ENCODE measurements at places on chromosomes 4 and X.

DNA sequence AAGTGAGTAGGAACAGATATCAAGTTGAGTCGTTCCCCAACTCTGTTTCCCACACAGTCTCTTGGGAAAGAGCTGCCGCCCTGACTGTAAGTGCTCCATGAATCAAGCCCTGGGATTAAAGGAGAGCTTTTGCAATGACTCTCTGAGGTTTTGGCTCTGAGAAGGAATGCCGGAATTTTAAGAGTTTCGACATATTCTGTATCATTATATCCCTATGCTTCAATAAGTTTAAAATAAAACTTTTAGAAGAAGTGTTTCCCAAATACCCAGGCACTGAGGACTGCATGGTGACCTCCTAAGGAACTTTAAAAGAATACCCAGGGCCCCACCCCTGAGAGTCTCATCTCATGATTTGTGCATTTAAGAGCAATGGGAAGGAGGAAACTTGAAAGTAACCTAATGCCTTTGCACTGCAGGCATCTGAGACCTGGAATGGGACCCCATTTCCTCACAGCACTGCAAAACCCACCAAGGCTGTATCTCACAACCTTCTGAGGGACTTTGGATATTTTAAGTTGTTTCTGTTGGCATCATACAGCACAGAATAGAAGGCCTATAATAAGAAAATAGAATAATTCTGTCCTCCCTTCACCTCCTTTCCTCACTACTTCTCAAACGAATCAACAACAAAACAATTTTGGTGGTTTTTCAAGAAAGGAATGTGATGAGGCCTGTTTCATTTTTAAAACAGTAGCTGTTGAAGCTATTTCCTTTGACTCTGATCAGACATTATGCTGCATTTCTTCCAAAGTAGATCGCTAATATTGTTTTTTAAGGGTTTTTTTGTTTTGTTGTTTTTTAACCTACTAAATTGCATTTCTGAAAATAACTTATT lies 121.2 kb downstream of the GASK1B start:
- no peak for DNase-seq

DNA sequence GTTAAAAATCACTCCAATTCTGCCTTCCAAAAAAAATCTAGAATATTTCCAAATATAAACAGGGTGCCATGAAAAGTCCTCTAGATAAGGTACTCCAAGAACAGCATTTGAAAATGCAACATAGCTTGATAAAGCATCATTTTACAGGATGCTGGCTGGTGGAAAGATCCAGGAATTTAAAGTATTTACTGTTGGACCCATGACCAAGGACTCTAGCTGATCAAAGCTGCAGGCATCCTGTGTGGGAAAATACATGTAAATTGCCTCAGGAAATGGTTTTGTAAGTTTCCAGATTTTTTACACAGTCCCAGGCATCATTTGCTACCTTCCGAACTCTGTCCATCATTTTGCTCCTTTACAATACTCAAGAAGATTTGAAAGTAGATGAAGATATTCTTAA lies 164.4 kb downstream of the GRIA3 start:
- DNase-seq, result no peak

GRCh38 chr4:87079967-87080366 lies 140.5 kb downstream of the KLHL8 start:
- no peak for DNase-seq

- DNase-seq, result no peak
These were observed 109.0 kb upstream of the ACSL4 start for GRCh38 chrX:109841869-109842579.

DNA sequence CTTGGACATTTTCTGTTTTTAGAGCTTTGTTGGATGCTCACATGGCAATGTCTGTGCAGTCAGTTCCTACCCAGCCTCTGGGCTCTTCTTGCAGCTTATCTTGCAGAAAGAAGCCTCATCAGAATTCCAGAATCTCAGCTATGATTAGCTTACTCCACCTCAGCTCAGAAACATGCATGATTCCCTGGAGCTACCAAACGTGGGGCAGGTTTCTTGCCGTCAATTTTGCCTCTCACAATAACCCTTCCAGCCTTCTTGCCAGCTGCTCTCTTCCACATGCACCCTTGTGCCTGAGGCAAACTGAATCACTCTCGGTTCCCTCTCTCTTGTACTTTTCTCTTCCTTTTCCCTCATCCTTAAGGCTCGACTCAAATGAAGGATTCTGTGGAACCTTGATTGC lies 141.4 kb downstream of the PTTG2 start:
- DNase-seq, result no peak

DNA sequence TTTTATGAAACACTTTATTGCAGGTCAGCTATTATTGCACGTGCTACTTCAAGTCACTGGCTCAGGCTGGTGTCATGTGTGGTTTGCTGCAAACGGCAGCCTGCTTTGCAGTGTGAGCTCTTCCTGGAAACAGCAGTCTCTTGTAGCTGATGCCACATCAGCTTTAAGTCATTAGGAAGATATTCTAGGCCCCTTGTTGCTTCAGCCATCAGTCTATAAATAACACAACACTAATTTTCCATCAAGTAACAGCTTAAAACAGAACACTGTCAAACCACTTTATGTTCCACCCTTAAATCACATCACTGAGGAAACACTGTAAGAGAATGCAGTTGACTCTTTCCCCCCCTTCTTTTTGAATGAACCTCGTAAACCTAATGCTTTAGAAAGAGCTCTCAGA lies 93.8 kb downstream of the GATB start:
- DNase-seq, result no peak

DNA sequence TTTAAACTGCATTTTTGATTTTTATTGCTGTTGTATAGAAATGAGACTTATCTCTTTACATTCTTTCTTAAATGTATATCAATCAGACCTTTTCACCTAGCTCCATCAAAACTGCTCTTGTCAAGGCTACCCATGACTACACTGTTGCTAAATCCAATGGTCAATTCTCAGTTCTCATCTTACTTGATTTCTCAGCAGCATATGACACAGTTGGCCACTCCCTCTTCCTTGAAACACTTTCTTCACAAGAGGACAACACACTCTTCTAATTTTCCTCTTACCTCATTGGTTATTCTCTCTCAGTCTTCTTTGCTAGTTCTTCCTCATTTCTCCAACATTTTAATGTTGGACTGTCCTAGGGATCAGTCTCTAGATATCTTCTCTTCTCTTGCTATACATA lies 94.1 kb upstream of the CITED1 start:
- no peak for DNase-seq

DNA sequence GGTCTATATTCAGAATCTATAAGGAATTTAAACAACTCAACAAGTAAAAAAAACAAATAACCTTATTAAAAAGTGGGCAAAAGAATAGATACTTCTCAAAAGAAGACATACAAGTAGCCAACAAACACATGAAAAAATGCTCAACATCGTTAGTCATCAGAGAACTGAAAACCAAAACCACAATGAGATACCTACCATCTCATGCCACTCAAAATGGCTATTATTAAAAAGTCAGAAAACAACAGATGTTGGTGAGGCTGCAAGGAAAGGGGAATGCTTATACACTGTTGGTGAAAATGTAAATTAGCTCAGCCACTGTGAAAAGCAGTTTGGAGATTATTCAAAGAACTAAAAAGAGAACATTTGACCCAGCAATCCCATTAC lies 201.6 kb downstream of the QDPR start:
- no peak for DNase-seq

Measured in stimulated activated naive B cell treated with anti-CD40 and anti-IgM and Interleukin-4, amounts not matched to agents 10 μg/mL and 1 μg/mL and 100 μg/mL, for 72 hours (primary cell).